ENCODE measurements at places on chromosomes 16 and 17.

DNA sequence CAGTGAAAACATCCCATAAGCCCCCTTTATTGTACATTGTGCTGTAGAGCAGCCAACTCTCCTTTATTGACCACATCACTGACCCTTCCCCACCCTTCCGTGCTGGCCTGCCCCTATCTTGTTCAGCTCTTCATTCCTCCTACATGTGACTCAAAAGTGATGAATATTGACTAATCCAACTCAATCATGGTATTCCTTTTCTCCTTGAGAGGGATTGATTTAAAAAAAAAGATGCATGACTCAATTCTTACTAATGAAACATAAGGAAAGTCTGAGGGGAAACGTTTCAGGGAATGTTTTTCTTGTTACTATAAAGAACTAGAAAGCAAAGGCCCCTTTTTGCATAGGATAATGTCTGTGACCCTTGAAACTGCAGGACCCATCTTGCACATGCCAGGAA, 125.2 kb upstream of the SOX9 start:
- no peak for DNase-seq

DNA sequence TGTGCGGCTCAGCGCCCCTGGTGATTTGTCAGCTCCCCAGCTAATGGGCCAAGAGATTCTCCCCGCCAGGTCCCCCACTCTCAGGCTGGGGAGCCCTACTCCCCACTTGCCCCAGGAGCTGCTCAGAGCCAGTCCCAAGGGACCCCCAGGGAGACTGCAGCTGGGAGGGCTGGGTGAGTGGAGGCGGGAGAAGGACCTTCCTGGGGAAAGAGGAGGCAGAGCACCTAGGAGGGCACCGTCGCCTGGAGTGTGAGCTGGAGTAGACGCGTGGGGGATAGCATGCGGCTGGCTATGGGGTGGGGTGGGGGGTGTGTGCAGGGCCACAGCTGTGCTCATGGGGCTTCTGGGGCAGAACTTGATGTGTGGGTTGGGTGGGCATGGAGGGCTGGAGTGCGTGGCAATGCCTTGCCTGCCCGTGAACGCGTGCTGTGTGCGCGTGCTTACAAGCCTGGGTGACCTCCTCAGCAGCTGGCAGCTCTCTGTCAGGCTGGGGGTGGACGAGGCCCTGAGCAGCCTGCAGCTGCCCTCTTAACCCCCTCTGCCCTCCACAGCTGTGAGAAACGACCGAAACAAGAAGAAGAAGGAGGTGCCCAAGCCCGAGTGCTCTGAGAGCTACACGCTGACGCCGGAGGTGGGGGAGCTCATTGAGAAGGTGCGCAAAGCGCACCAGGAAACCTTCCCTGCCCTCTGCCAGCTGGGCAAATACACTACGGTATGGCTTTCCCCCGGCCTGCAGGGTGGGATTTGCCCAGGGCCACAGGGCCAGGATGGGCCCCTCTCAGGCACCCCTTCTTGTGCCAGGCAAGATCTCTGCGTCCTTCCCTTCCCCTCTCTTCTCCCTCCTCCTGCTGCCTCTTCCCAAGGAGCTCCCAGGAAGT, 12.9 kb downstream of the GJD3 start:
- no peak for DNase-seq

GRCh38 chr16:66058172-66058691, 308.3 kb upstream of the CDH5 start:
- DNase-seq = no peak

- no peak for DNase-seq
These were observed 33.4 kb upstream of the IL34 start for GRCh38 chr16:70612931-70613330.

GRCh38 chr17:27082023-27082774, 211.7 kb upstream of the WSB1 start:
- DNase-seq = no peak

GRCh38 chr17:73621685-73622084, 22.6 kb downstream of the SDK2 start:
- DNase-seq = no peak

DNA sequence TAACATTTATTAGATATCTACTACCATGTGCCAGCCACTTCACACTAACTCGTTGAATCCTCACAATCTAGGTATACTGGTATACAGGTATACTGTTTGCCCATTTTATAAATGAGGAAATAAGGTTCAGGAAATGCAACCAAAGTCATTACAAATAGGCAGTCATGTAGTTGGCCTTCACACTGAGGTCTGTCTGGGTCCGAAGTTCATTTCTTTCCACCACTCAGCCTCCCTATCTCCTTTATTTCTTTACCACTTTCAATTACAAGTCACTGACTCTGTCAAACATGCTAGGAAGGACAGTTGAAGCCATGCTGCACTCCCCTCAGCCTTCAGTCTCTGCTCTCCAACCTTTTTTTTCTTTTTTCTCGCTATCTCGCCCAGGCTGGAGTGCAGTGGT, 20.7 kb upstream of the SIAH1 start:
- DNase-seq = no peak

GRCh38 chr17:9467518-9467917, 108.1 kb downstream of the STX8 start:
- DNase-seq = no peak

DNA sequence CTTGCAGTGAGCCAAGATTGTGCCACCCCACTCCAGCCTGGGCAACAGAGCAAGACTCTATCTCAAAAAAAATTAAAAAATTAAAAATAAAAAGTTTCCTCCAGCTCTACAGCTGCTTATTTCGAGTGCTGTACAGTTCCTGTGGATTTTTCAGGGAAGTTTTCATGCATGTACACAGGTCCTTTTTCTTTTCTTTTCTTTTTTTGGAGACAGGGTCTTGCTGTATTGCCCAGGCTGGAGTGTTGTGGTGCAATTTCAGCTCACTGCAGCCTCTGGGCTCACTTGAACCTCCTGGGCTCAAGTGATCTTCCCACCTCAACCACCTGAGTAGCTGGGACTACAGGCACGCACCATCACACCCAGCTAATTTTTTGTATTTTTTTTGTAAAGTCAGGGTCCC, 15.9 kb downstream of the EEF2K start:
- no peak for DNase-seq
